Esophagus muscularis mucosa (tissue), 4 donors: ENCODE measurements at places on chromosomes 1 and 21. TPM values are rescaled to one million over a fixed set of nuclear protein-coding genes. Genes with fewer than 3 reads are reported as not detected.

GRCh38 chr1:26579681-26580111 lies 50.1 kb downstream of the RPS6KA1 start:
- no peaks in the 10 kb centered on the region for H3K27me3 ChIP-seq
- H3K4me1 ChIP-seq = no peaks in the 10 kb centered on the region
- DNase-seq = no peak
- H3K36me3 ChIP-seq = no peaks in the 10 kb centered on the region
- no peak overlapping the region for H3K27ac ChIP-seq

- H3K27ac ChIP-seq = no peak overlapping the region
- DNase-seq = no peak
- no peak overlapping the region for H3K4me3 ChIP-seq
- no peaks in the 10 kb centered on the region for H3K36me3 ChIP-seq
- no peaks in the 10 kb centered on the region for H3K4me1 ChIP-seq
Observed at GRCh38 chr1:56911098-56911938, 54.5 kb downstream of the C8B start.

DNA sequence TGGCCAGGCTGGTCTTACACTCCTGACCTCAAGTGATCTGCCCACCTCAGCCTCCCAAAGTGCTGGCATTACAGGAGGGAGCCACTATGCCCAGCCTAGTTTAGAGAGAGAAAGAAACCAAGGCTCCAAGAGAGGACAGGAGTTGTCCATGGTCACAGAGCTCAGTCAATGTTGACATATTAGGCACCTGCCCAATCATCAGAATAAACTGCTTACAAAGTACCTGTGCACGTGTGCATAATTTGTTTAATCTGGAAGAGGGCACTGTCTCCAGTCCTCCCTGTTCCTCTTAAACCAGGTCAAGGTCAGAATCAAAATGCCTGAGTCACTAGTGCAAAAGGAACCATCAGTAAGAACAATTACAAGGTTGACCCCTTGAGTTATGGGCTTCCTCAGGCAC lies 20.3 kb upstream of the MPZL1 start:
- no peaks in the 10 kb centered on the region for H3K27me3 ChIP-seq
- DNase-seq = no peak
- H3K27ac ChIP-seq = no peak overlapping the region
- H3K36me3 ChIP-seq = peaks cover 69% of the 10 kb centered on the region
- no peaks in the 10 kb centered on the region for H3K4me1 ChIP-seq
- H3K4me3 ChIP-seq = no peak overlapping the region

DNA sequence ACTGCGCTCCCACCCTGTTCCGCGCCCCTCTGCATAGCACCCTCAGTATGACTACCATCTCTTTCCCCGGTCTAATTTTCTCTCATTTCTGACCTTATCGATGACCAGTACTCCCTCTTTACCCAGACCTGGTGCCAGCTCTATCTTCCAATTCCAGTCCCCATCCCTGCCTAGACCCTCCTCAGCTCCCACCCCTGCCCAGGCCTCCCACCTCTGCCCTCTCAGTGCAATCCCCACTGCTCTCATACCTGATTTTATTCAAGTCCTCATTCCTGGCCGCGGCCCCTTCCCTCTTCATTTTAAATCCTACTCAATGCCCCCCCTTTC lies 1.3 kb downstream of the USP24 start:
- no peak for DNase-seq
- peak overlapping the region; percentile 97 for H3K27ac ChIP-seq
- no peaks in the 10 kb centered on the region for H3K36me3 ChIP-seq
- H3K27me3 ChIP-seq = no peaks in the 10 kb centered on the region
- peaks cover 47% of the 10 kb centered on the region for H3K4me1 ChIP-seq
- peak overlapping the region; percentile 94 for H3K4me3 ChIP-seq

DNA sequence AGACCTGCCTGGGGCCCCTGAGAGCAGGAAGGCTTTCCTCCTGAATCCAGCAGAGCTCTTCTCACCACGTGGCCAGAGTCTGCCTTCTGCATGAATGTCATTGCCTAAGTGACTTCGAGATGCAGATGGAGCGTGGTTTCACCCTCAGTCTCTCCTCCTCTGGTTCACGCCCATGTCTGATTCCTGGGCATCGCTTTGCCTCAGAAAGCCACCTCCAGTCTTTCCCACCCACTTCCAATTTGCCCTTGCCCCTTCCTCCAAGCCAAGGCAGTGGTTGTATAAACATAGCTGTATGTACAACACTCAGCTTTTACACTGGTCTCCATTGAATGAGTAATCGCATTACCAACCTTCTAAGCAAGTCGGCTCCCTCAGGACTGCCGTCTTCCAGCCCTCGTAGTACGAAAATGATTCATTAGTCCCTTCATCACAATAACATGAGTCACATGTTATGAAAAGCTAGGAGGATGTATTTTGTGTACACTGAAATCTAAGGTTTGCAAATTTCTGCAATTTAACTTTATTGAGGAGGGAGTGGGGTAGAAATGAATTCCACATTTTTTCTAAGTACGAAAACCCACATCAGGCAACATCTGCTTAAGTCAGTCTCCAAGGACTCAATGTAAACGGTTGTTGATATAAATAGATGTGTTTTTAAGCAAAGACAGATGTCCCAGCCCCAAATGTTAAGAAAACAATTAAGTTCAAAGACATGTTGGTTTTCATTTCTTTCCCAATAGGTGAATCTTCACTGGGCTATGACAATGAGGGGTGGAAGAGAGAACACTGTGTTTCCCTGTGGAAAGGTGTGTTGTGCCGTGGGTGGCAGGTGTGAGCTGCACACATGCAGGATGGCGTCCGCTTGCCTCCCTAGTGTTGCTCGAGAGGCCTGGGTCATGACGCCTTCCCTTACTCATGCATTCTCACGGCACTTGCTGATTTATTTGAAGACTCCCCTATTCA lies 32.3 kb upstream of the ETS2 start:
- H3K4me3 ChIP-seq = no peak overlapping the region
- peak overlapping the region; percentile 5 for H3K27ac ChIP-seq
- no peak for DNase-seq
- no peaks in the 10 kb centered on the region for H3K27me3 ChIP-seq
- peaks cover 18% of the 10 kb centered on the region for H3K4me1 ChIP-seq
- no peaks in the 10 kb centered on the region for H3K36me3 ChIP-seq

DNA sequence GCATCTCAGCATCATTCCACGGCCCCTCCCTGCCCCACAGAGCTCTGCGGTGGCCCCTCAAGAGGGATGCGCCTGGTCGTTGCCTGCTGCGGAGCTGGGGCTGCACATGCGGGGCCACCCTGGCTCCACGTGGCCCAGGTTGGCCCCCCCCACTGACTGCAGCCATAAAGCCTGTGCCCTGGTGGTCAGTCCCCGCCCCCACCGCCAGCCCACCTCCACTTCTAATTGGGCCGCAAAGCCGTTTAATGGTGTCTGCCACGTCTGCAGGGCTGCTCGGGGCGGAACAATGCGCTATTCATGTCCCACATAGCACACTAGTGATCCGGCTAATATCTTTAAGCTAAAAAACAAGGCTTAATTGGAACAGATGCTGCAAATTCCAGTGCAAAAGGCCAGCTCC lies 33.5 kb upstream of the ACTRT2 start:
- no peaks in the 10 kb centered on the region for H3K27me3 ChIP-seq
- H3K4me3 ChIP-seq = no peak overlapping the region
- DNase-seq = no peak
- no peaks in the 10 kb centered on the region for H3K36me3 ChIP-seq
- no peaks in the 10 kb centered on the region for H3K4me1 ChIP-seq

DNA sequence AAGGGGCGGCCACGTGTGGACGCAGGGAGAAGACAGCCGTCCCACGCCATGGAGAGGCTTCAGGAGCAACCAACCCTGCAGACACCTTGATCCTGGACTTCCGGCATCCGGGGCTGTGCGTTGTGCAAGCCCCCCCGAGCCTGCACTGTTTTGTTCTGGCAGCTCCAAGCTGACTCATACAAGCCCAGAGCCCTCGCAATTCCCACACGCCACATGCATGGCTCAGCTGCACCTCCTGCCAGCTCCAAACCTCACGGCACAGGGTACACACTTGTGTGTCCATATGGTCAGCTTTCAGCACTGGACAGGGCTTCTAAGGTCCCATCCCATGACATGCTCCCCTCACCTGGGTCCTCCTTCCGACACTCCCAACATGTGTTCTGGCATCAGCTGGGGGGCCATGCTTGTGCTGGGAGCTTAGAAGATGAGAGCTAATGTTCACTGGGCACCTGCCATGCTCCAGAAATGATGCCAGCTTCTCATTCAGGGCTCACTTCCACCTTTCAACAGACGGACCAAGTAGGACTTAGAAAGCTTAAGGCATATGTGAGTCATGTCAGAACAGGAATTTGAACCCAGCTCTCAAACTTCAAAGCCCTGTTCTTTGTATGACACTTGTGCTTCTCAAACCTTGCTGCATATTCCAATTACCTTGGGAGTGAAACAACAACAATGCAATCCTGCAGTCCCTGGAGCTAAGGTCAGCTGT lies 137.3 kb downstream of the PGBD5 start:
- no peak for DNase-seq
- no peak overlapping the region for H3K4me3 ChIP-seq
- no peaks in the 10 kb centered on the region for H3K4me1 ChIP-seq
- H3K36me3 ChIP-seq = no peaks in the 10 kb centered on the region

DNA sequence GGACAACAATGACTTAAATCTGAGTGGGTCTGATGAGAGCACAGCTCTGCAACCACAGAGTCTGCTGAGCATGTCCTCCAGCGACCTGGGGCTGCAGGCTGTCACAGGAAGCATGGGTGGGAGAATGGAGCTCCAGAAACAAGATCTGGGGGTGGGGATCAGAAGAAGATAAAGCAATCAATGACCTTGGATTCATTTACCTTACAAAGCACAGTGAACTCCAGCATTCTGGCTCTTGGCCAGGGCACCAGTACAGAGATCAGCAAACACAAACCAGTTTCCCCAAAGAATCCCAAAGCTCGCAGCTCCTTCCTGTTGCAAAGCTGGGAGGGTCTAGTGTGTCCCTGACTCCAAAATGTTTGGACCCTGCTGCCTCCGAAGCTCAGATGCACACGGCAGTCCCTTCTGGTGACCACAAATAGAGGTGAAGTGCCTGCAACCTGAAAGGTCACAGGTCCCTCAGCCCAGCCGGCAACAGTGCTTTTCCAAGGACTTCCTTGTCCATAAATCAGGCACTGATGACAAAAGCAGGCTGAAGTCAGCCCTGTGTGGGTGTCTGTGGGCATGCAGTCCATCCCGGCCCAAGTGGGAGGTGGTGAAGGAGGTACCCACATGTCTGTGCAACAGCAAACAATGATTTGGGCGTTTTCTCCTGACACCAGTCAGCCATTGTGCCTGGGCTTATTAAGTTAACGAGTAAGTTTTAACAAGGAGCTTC lies 76.1 kb downstream of the SH3BGR start:
- no peaks in the 10 kb centered on the region for H3K27me3 ChIP-seq
- peaks cover 13% of the 10 kb centered on the region for H3K4me1 ChIP-seq
- no peak overlapping the region for H3K4me3 ChIP-seq
- H3K27ac ChIP-seq = no peak overlapping the region
- H3K36me3 ChIP-seq = no peaks in the 10 kb centered on the region

Gene VWA5B1
- total RNA-seq = not detected

Gene AJAP1
- total RNA-seq = 0.42 TPM

Gene ERG
- 3.7 TPM for total RNA-seq

Gene TNFRSF9
- total RNA-seq = not detected

Gene SNIP1
- 10.8 TPM for total RNA-seq
